ENCODE measurements at places on chromosomes 16 and 17.

DNA sequence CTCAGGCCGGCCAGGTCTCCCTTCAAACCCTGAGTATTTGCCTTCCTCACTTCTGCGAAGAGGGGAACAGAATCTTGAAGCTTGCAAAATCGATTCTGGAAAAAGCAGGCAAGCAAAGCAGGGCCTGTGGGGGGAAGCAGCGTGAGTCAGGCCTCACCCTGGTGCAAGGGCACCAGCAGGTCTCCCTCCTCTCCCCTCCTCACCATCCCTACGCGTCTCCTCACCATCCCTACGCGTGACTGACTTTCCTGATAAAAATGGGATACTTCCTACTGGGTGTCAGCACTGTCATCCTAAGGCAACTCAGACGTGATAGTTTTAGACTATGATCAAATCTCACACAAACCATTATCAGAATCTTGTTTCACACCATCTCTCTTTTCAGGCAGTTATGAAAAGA lies 12.1 kb downstream of the CMTM3 start:
- no peak for DNase-seq

GRCh38 chr17:71180801-71181385 lies 939.9 kb upstream of the SOX9 start:
- no peak for DNase-seq

- no peak for DNase-seq
Observed at GRCh38 chr17:48871551-48872351, 20.8 kb upstream of the ATP5MC1 start.

GRCh38 chr17:13671341-13671740 lies 69.6 kb upstream of the HS3ST3A1 start:
- DNase-seq: no peak

GRCh38 chr17:7356072-7356549 lies 1.2 kb downstream of the TMEM95 start:
- peak; percentile 30 for DNase-seq

- DNase-seq: no peak
Observed at GRCh38 chr16:85735946-85736345, 14.9 kb downstream of the C16orf74 start.

GRCh38 chr17:44076716-44077594 lies 6.4 kb downstream of the G6PC3 start:
- DNase-seq: no peak

Data from AML-193 (cell line).